HuH-7.5 (cell line): ENCODE measurements at places on chromosomes 5 and 9.

DNA sequence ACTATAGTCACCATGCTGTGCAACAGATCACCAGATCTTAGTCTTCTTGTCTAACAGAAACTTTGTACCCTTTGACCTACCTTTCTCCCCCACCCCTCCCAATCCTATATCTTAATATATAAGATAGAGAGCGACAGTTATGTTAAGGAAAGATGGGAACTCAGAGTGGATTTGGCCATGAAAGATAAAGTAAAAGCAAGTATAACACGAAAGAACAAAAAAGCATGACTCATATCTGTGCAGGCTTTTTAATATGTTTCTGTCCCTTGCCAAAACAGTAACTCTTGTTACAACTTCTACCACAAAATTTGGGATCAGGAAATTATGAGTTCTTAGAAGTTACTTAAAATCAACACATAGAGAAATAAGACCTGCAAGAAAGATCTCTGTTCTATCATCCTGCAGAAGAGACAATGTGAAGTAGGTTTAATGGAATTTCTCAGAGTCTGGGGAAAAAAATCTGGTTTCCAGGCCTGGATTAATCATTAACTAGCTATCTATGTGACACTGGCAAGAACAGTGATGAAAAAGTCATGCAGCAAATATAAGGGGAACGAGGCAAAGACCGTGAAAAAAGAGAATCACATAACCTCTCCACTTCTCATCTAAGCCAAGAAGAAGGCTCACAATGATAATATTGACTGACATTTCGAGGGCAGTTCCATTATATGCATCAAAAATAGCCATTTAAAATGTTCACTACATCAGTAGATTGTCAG is 18.6 kb downstream of the BAAT start:
- peak; percentile 15 for DNase-seq

GRCh38 chr9:110217656-110218099 is 9.7 kb upstream of the C9orf152 start:
- no peak for DNase-seq

DNA sequence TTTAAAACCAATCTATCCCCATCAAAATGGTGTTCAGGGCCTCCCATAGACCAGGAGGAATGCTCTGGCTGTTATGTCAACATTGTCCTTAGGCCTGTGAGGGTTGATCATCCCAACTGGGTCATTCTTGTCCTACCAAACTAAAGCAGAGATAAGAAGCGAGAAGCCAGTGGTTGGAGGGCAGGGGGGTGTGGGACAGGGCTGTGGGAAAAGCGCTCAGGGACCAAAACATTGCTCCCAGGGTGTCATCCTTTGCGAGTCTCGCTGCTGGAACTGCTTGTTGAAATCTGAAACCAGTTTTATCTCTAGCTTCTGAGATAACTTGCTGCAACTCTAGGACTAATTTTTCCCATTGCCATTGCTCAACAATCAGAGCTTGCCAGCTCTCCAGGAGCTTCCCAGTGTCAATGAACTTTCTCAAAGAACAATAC is 48.1 kb downstream of the SPATA31C2 start:
- DNase-seq: no peak

DNA sequence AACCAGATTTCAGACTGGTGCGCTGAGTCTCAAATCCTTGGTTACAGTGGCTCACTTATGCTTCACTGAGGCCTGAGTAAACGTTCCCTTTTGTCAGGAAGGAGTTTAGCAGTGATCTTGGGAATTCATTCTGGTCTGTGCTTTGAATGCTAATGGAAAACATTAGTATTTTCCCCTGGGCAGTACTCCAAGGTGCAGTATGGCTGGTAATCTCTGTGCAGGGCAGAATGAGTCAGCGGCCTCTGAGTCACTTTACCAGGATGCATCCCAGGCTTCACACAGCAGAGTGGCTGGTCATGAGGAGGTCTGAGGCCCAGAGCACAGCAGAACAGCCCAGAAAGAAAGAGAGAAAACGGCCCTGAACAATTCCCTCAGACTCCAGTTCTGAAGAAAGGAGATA is 54.0 kb downstream of the PCA3 start:
- DNase-seq: no peak

- no peak for DNase-seq
Measured at GRCh38 chr5:180684623-180685161, 35.3 kb upstream of the FLT4 start.

- DNase-seq: no peak
Measured at GRCh38 chr9:115957585-115957984, 196.0 kb upstream of the PAPPA start.

- no peak for DNase-seq
Measured at GRCh38 chr5:149323210-149323609, 22.1 kb upstream of the GRPEL2 start.

DNA sequence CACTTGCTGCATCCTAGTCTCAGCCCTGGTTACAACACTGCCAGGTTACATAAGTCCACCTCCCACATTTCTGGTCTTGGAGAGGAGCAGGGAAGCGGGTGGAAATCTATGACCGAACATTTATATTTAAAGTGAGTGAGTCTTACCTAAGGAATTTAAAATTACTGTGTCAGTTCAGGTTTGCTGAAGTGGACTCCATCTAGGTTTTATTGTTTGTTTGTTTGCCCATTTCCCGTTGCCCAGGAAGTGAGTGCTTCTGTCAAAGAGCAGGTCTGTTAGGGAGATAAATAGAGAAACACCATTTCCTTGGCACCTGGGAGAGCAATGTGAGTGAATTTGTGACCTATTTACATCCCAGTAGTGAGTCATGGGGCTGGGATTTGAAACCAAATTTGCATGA is 179.5 kb downstream of the KIF4B start:
- DNase-seq: no peak

DNA sequence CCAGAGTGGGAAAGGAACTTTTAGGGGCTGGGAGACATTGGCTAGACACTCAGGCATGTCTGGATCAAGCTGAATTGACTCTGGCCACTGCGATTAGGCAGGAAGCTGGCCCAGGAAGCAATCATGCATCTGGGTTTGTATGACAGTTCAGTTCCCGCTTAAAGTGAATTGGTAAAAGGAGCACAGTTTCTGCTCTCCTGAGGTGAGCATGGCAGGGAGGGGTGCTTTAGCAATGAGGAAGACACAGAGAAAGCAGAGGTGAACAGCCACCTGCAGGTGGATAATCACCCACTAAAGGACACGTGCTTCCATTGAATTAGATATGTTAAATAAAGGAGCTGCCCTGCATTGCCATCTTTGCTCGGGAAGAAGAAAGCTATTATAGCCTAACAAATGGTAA is 248.1 kb upstream of the MAP3K1 start:
- no peak for DNase-seq

GRCh38 chr5:16497546-16497945 is 31.9 kb upstream of the ZNF622 start:
- no peak for DNase-seq

DNA sequence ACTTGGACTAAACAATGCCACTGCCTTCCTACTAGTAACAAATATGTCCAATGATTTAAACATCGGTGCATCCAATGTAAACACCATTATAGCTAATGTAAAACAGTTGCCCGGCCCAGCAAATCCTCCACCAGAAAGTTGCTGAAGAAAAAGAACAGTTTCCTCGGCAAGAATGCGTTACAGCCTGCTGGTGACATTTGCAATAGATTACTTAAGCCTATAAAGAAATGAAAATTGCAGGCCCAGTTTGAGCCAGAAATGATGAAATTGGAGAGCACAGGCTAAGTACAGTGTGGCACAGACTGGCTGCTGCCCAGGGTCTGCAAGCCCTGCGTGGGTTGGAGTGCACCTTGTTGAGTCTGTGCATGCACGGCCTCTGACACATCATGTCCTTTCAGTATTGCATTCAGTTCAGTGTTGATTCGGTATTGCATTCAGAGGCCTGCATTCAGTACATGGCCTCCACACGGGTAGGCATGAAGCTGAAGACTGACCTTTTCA is 406.0 kb upstream of the KLF4 start:
- no peak for DNase-seq

DNA sequence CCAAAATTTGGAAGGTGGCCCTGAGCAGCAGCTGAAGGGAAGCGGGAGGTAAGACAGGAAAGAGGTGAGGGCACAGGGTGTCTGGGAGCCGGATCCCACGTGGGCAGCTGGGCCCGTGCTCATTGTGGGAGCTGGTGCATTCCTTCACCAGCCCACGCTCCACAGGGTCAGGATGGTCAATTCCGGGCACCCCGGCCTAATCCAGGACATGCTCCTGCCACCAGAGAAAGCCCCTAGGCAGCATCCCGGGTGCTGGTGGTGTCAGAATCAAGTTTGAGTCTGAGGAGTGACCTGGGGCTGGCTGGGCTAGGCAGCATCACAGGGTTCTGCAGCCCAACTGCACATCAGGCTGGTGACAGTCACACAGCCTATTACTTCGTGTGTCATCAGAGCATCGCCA is 7.1 kb upstream of the PDCD6 start:
- no peak for DNase-seq

DNA sequence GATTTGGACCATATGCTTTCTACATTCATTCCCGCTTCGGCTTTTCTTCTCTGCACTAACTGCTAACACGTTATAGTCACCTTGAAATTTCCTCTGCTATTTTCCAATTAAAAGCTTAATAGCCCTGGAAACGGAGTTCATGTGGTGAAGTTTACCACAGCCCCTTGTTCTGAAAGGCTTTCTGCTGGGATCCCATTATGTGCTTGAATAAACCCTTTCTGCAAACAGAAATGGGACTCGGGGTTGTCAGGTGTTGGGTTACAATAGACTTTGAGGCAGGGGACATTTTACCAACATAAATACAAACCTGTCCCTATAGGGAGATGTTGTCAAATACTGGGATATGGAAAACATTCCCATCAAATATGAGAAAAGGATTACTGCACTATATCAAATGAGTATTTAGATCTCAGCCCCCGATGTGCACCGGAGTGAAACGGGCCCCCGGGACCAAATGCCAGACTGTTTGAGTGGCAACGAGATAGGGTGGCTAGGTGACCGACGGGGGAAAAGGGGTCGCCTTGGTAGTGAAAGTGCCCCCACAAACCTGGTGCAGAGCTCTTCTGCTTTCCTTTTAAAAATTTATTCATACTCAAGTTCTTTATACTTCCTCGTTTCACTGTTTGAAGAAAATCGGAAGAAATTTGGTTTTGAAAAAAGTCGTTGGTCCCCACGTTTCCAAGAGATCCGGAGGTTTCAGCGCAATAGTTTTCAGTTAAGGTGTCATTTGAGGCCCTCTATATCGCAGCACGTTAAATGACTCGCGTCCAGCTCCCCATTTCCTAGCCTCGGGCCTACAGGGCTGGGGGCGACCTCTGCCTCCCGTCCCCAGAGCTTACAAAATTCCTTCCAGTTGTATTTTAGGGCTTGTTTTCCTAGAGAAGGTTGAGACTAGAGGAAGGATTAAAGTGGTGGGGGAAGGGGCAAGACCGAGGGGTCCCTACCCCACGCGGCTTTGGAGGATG is 2.1 kb upstream of the DMRT3 start:
- DNase-seq: no peak

GRCh38 chr9:93121316-93122241 is 12.5 kb downstream of the NINJ1 start:
- DNase-seq: no peak

GRCh38 chr5:16666883-16667398 is 50.1 kb upstream of the RETREG1 start:
- peak; percentile 13 for DNase-seq

GRCh38 chr5:149759986-149760853 is 30.1 kb downstream of the PPARGC1B start:
- no peak for DNase-seq

GRCh38 chr5:179497636-179498340 is 52.6 kb upstream of the RUFY1 start:
- no peak for DNase-seq

GRCh38 chr9:132312873-132313272 is 41.9 kb downstream of the SETX start:
- no peak for DNase-seq

GRCh38 chr5:88049737-88050136 is 218.9 kb downstream of the TMEM161B start:
- no peak for DNase-seq

DNA sequence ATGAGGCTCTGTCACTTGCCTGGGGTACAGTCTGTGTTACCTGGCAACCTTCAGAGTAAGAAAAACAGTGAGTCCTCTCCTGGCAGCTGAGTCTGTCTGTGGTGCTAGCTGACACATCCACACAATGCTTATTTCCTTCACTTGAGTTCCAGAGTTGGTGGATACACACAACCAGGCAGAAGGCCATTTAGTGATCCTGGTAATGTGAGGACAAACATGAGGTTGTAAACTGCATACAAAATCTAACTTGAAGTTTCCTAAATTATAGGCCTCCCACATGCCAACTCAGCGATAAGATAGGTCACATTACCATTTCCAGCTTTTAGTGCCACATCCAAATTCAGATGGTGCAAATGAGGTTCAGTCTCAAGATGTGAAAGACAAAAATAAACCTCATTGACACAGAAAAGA is 125.5 kb downstream of the DCP2 start:
- DNase-seq: no peak

DNA sequence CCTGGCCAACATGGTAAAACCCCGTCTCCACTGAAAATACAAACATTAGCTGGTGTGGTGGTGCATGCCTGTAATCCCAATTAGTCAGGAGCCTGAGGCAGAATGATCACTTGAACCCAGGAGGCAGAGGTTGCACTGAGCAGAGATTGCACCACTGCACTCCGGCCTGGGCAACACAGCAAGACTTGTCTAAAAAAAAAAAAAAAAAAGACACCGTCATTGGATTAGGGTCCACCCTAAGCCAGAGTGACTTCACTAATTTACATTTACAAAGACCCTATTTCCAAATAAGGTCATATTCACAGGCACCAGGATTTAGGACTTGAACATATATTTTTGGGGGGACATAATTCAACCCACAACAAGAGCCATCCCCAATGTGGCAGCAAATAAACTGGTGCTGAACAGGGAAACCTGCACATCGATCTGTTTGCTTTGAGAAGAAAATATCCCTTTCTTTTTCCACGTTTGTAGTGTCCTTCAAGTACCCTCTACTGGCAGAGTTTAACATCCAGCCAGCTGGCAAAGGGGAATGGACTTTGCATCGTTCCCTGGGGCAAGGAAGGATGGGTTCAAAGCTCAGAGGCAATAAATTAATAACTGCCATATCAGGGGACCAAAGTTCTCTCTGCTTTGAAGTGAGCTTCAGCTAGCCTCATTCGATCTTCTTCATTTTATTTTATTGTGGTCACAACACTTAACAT is 3.7 kb upstream of the DNAJC25 start:
- DNase-seq: no peak
